Umbilical cord (tissue), 2 donors: ENCODE measurements at places on chromosomes 4 and X. TPM values are rescaled to one million over a fixed set of nuclear protein-coding genes. Genes with fewer than 3 reads are reported as not detected.
A peak's percentile ranks its signal among the peaks of the same experiment; 100 is the strongest.

- DNase-seq: peak; percentile 22
These were observed 564 bp downstream of the FAM149A start for GRCh38 chr4:186104890-186105646.

Gene PAGE1
- total RNA-seq: not detected

DNA sequence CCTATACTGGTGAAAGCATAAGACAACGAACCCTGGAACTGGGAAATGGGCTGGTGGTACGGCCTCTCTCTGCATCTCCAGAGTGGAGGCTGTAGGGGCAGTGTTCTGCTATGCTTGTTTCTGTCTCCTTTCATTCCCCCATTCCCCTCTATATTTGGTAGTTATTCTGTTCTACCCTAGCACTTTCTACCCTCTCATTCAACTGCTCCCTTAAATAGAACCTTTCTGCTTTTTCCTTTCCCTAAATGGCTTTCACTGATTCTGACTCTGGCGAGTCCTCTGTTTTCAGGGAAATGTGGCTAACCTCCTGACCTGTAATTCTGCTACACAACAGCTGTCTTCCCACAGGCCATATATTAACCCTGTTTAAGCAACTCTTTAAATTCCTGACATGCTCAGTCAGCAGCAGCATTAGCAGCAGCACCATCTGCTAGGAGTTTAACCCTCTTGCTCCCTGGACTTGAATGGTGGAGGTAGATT, 94.2 kb downstream of the CXCL13 start:
- DNase-seq: peak; percentile 84

DNA sequence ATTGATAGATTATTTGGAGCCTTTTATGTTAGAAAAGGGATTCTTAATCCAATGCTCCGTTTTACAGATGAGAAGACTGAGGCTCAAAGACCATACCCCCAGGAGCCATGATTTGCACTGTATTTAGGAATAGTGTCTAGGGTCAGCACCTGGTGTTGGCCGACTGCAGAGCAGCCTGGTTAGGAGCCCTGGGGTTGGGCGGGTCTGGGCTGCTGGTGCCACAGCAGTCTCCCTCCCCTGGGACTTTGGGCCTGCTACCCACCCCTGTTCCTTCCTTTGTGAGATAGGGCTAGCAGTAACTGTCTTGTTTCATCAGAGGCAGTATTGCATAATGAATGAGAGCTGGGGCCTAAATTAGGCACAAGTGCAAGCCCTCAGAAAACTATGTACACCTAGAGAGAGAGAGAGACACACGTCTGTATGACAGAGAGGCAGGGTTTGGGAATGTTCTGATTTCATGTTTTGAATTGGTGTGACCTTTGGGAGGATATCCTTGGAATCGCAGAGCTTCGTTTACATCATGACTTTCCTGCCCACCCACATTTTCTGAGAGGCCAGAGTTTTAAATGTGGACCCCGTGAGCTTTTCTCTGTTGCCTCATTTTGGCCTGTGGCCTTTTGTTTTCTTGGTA, 111.7 kb downstream of the PTTG2 start:
- no peak for DNase-seq

DNA sequence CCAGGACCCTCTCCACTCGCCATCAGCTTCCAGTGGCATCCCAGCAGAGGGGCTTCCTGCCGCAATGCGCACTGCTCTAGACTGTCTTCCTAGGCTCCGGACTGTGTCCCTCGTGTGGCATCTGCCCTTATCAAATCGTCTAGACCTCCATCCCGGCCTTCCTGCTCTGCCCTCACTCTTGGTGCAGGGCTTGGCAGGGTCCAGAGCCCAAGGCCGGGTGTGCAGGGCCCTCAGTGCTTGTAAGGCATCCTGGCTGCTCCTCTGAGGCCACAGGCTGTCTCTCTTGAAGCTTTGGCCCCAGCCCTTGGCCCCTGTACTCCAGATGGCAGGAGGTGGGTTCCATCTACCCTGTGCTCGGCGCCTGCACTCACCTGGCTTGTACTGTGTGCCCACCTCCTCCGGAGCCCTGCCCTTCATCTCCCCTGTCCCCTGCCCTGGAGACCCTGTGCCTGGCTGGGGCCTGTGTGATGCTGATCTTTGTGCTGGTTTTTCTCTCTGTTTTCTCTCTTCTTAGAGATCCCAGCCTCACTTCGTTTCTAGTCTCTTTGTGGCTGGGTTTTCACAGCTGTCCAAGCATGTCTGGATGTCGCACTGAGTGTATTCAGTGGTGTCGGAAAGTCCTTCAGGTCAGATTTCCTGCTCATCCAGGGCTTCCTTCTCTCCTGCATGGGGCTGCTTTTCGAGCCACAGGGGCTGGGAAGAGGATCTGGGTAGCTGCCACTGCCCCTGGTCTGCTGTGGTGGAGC, 3.7 kb upstream of the TREX2 start:
- no peak for DNase-seq

DNA sequence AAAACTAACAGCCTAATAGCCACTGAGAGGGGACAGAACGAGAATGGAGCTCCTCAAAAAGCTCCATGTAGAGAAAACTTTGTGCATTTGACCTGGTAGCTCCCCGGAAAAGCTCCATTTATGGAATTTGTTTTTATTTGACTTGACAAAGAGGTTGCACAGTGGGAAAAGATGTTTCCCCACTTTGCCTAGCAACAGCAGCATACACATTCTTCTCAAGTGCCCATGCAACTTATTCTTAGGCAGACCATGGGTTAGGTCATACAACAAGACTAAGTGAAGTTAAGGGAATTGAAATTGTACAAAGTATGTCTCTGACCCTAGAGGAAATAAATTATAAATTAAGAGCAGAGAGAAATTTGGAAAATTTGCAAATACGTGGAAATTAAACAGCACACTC, 949.6 kb upstream of the PRKX start:
- no peak for DNase-seq

DNA sequence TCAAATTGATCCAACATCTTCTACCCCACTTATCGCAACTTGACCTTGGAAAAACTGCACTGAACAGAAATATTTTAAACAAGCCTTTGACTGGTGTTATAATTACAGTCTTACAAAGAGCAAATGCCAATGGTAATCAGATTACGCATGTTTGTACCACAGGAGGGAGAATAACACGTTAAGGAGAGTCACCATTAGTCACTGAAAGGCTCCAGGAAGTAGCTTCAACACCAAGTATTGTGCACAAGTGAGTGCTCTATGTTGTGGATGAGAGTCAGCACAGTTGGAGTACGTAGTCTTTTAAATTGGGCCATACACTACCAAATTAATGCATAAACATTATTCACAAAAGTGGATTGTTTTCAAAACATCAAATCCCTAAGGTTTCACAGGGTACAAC, 1081.5 kb upstream of the TENM3 start:
- no peak for DNase-seq

DNA sequence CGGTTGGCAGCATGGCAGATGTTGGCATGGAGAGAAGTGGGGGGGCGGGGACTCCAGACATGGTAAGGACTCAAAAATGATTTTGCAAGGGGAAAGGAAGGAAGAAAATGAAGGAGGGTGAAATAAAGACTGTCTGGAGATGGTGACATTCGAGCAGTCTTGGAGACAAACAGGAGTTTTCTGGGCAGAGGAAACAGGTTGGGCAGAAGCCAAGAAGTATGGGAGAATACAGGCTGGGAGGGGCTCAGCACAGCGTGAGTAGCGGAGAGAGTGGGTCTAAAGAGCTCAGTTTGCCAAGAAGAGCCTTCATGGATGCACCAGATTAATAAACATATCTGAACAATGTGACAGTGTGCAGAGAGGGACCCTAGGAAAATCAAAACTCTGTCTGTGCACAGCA, 13.3 kb upstream of the CRMP1 start:
- DNase-seq: no peak

- peak; percentile 5 for DNase-seq
These were observed 243.8 kb downstream of the THOC2 start for GRCh38 chrX:123489011-123489410.

DNA sequence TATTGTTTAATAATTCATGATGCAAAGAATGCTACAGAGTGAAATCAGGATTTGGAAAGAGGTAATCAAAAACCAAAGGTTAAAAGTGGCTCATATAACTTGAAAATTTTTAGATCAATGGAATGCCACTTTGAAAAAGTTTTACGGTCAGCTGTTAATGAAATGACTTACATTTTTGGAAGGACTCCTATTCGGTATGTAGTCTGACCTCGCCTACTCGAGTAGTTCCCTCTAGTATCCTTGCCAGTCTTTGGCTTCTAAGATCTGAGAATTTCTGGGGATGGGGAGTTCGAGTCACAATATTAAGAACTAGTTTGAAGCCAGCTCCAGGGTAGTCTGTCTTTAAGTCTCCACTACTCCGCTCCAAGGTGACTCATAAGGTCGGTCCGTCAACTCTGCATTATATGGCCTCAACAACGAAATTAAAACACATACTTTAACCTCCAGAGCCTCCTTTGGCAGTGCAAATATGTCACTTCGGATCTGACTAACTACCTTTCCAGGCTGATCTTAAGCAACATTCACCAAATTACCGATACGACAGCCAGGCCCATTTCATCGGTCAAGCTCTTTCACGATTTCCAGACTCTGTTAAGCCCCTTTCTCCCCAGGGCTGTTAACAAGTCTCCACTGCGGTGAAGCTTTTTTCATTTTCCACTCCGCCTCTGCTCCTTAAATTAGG, 733 bp upstream of the NAA15 start:
- DNase-seq: peak; percentile 63

DNA sequence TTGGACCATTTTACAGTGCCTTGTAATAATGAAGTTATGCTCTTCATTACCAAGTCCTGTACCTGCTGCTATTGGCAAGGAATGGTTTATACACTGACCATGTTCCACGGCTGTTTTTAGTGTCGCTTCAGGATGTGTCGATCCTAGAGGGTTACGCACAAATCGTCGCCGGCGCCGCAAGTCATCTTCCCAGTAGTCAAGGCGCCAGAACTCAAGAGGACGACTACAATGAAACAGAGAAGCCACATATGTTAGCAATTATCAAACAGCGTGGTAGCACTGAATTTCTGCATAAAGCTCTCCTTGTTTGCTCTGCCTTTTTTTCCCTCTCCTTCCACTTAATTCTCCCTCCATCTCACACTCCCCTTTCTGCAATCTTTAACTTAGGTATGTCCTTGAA, 17.0 kb downstream of the MAB21L2 start:
- DNase-seq: no peak

GRCh38 chr4:72243641-72244040, 211.8 kb downstream of the NPFFR2 start:
- DNase-seq: peak; percentile 27

DNA sequence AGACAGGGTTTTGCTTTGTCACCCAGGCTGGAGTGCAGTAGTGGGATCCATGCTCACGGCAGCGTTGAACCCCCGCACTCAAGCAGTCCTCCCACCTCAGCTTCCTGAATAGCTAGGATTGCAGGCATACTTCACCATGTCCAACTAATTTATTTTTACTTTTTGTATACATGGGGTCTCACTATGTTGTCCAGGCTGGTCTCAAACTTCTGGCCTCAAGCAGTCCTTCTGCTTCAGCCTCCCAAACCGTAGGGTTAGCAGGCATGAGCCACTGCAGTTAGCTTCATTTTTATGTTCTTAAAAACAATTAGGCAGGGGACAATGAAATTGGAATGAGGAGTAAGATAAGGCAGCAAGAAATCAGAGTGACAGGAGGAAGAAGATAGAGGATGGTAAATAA, 50.5 kb downstream of the RAP1GDS1 start:
- no peak for DNase-seq

GRCh38 chr4:87956501-87956900, 19.0 kb upstream of the SPP1 start:
- DNase-seq: no peak

GRCh38 chr4:89212666-89213381, 94.8 kb downstream of the GPRIN3 start:
- DNase-seq: no peak

GRCh38 chrX:155070663-155070974, 317 bp downstream of the CMC4 start:
- no peak for DNase-seq

DNA sequence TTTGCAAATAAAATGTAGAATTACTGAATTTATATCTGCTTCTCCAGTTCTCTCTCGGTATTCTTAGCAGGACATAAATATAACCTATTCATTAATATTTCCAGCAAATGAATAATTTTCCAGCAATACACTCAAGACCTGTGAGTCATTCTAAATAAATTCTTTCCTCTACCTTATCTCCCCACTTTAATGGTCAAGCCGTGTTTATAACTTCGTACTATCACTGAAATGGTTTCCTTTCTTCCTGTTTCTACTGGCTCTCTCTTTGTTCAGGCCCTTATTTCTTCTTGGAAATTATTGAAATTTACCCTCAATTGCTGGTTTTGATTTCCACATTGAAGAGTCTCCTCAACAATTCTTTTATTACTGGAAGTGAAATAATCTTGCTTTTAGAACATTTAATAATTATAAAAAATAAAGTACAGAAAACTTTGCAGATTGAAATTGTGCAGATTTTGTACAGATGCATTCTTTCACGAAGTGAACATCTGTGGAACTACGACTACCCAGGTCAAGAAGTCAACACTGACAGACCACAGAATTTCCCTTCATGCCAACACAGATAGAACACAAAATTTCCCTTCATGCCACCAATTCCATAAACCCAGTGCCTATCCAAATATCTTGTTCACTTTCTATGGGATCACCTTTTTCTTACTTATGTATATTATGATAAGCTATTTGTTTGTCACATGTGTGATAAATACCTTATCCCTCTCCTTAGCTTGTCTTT, 205.7 kb downstream of the FAT4 start:
- DNase-seq: peak; percentile 44

GRCh38 chr4:148434075-148434773, 8.0 kb downstream of the NR3C2 start:
- no peak for DNase-seq

DNA sequence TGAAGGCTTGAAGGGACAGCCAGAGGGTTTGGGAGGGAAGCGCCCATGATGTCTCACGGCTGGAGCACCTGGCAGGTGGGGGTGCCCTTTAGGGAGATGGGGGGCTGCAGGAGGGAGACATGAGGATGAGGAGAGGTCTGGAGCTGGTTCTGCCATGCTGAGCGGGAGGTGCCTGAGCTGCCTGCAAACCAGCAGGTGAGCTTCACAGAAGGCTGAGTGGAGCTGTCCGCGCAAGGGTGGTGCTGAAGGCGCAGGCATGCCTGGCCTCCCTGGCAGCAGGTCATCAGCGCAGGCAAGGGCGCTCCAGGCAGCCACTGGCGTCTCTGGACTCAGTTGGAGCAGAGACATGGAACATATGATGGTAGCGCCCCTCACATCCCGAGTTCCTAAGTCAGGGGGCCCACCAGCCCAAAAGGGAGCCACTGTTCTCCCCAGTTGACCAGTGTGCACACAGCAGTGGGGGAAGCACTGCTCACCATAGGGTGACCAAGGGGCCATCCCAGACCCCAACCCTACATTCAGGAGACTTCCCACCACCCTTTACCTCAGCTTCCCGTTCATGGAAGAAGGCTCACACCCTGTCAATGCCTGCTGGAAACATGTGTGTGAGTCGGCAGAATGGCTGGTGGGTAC, 25.8 kb downstream of the ADRA2C start:
- peak; percentile 56 for DNase-seq

- no peak for DNase-seq
These were observed 31.3 kb upstream of the ANAPC4 start for GRCh38 chr4:25345744-25346143.
